ENCODE measurements at places on chromosomes 6 and 20.

DNA sequence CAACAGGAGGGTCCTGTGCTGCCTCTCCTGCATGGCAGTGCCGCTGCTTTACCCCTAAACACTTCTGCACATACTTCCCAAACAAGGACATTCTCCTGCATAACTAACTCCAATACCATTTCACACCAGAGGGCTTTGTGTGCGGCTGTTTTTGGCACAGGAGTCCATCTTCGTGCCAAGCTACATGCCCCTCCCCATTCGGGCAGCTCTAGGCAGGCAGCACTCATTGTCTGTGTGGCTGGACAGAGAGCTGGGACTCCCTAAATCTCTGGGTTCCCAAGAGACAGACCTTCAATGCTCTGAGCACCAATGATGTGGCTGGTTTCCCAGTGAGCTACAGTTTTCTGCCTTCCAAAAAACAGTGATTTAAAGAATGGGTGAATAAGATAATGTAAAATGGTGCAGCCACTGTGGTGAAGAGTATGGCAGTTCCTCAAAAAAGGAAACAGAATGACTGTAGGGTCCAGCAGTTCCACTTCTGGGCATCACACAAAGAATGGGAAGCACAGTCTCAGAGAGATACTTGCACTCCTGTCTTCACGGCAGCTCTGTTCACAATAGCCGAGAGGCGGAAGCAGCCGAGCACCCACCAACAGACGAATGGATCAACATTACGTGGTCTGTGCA lies 80.3 kb upstream of the DUSP22 start:
- no peak for DNase-seq

GRCh38 chr6:146560607-146561006 lies 17.0 kb downstream of the RAB32 start:
- no peak for DNase-seq

DNA sequence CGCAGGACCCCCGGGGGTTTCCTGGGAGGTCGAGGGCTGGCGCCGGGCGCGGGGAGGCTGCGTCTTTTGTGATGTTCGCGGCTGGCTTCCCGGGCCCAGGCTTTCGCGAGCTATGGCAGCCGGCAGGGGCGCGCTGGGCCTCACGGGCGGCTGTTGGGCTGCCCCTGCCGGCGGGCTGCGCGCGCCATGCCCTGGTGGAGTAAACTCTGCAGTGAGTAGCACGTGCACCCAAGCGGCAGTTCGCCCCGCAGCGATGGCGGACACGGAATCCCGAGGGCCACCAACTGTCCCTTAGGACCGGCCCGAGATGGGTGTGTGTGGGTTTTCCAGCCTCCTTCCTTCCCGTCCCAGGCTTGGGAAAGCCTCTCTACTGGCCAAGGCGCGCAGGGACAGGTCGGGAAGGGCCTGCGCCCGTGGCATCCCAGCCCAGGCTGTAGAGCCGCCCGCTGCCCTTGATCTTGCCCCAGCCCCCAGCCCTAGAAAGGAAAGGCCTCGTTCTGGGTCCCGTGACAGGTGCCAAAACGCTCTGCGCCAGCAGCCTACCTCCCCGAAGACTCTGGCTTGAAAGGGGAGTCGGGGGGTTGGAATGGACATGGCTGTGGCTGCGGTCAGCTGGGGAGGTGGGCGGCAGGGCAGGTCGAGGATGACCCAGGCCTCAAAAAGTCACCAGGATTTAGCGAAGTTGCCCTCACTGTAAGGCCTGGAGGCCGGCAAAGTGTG lies 49.7 kb downstream of the ZBTB2 start:
- DNase-seq = no peak

- DNase-seq = no peak
Observed at GRCh38 chr20:8639112-8639778, 429.6 kb upstream of the PLCB4 start.

GRCh38 chr6:104118274-104118673 lies 741.4 kb downstream of the HACE1 start:
- no peak for DNase-seq

DNA sequence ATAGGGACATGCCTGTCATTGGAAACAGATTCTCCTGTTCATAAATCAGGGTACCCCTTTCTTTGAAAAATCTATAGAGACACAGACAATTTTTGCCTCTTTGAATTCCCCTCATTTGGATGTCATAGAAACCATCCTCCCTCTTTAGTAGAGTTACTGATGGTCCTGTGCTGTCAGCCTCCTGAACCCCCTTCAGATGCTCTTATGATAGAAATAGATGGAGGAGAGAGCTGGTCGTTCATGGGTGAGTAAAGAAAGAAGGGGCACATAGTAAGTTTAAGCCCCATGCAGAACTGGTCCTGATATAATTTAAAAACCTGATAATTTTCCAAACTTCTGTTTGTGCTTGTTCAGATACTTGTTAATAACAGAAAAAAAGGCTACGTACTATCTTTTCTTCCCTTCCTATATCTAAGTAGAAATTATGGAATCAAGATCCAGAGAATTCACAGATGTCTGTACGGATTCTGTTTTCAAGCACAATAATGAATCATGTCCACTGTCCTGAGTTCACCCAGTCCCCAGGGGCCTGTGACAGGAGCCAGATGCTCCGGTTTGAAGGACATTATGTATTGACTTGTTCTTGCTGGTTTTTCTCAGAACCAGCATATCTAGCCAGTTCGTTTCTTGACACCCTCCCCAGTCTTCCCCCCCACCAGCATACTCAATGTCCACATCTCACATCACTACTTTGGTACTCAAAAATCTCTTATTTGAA lies 78.1 kb downstream of the NCOA7 start:
- no peak for DNase-seq

DNA sequence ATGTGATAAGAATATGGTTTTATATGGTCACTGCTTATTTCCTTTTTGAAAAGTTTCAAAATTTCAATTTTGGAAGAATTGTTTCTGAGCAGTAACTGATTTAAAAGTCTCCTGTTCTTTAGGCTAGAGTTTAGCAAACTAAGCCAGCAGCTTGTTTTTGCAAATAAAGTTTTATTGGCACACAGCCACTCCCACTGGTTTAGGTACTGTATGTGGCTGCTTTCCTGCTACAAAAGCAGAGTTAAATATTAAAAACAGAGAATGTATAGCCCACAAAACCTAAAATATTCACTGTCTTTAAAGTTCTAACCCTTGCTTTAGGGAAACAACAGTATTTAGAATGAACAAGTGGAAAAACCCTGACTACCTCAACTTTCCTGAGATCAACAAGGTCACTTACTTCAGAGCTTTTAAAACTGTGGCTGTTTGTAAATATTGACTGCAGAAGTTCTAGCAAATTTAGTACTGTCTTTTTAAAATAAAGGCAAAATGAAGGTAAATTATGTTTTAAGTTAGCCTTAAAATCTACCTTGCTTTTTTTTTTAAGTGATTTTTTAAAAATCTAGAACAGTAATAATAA lies 104.1 kb downstream of the B3GAT2 start:
- no peak for DNase-seq

- DNase-seq = no peak
Observed at GRCh38 chr20:23080521-23080920, 5.6 kb downstream of the CD93 start.

DNA sequence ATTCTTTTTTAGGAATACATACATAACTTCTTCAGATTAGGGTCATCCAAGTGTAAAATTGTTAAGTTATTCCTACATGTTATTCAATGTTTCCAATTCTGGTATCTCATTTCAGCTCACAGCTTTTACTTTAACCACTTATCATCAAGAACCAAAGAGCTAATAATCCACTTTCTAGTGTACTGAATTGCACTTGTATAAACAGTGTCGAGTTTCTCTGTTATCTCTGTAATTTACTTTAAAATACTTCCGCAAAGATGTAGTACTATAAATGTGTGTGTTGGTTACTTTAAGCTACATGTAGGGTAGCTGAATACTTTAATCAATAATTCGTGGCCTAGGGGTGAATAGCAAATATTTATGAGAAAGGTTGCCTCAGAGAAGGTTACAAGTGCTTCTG lies 8.8 kb upstream of the GJA1 start:
- no peak for DNase-seq

DNA sequence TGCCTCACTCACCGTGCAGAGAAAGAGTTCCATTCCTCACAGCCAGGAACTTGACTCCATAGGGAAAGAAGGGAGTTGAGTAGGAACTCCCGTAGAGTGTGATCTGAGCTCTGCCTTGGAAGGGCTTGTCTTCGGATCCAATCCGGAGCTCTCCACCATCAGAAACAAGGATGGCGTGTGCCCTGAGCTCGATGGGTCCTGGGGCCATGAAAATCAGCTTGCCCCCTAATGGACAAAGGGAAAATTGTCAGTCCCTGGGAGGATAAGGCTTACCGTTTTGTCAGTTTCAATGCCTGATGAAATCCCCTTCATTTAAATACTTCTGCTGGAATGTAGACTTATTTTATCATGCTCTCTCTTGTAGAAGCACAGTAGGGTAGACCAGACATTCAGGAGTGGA lies 153.3 kb downstream of the PKHD1 start:
- no peak for DNase-seq

DNA sequence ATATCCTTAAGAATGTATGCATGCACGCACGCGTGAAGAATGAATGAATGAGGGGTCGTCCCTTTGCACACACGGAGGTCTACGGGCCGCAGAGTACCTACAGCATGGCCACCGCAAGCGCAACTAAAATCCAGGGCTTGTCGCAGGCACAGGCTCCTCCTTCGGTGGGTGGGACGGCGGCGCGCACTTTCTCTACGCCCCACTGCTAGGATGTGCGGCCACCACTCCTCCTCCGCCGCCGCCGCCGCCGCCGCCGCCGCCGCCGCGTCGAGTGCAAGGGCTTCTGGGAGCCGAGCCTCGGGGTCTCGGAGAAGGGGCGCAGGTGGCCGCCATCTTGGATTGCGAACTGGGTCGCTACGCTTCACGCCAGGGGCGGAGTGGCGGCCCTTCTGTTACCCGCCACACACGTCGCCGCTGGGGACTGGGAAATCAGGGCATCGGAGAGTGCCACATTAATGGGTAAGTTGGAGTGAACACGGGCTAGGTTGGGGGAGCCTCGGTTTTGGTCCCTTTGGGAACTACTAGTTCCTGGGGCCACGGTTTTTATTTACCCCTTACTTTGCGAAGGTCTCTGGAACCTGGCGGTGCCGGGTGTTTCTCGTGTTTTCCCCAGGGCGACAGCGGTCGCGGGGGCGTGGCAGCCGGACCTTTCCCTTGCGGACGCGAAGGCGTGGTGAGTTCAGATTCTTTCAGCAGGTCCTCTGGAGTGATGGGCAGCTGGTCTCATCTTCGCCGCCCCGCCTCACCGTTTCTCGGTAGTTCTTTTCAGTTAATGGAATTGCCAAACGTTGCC lies at the start of gene KPNA5:
Gene KPNA5 (plus strand): TSS at position 332 of the 793 bp plus-strand sequence. CDS start 124 bp downstream, at position 456.
- DNase-seq = peak; percentile 91

- DNase-seq = no peak
Observed at GRCh38 chr20:33022694-33023438, 8.6 kb upstream of the BPIFB6 start.

- DNase-seq = no peak
Observed at GRCh38 chr6:37491830-37492208, 7.9 kb downstream of the CCDC167 start.

DNA sequence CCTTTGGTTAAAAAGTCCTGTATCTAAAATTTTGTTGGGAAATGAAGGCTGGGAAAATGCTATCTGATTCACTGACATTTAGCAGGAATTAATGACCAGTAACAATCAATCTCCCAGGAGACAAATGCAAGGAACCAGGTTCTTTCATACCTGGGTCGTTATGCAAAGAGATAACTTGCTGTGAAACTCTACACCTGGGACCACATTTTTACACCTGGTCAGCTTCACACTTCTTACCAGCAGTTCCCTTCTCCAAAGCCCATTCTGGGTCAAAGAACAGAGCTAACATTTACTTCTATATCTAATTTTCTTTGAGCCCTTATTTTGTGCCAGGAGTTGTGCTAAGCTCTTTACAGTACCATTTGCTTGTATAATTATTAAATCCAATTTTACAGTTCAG lies 27.4 kb upstream of the STXBP5 start:
- DNase-seq = no peak

DNA sequence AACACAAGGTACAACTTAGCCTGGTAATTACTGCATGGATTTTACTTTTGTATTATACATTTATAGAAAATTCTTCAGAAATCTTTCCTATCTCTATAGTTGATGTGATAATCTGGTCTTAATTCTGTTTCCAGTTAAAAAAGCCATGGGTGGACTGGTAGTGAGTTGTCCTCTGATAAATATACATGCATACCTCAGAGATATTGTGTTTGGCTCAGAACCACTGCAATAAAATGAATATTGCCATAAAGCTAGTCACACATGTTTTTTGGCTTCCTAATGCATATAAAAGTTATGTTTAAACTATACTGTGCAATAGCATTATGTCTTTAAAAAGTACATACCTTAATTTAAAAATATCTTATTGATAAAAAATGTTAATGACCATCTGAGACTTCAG lies 708.6 kb upstream of the MARCKS start:
- DNase-seq = no peak

- DNase-seq = peak; percentile 4
Observed at GRCh38 chr6:56046576-56046975, 171.2 kb upstream of the BMP5 start.

DNA sequence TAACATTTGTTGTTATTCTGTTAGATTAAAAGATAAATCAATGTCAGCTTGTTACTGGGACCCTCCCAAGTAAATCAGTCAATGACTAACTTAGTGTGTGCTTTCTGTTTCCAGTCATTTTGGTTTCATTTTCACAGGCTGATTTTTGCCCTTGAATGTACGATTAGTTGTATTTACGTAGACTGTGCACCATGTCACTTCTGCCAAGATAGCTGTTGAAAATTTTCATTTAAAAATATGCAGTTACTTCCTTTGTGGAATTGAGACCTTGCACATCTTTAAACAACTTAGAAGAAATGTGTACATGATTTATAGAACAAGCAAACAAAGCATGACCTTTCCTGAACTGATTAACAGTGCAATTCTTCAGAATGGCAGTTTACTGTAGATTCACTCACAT lies 944.8 kb upstream of the CITED2 start:
- DNase-seq = no peak

GRCh38 chr6:107488875-107489635 lies 862 bp upstream of the SOBP start:
- DNase-seq = no peak

- DNase-seq = peak; percentile 29
Observed at GRCh38 chr20:46040902-46041535, 12.0 kb downstream of the SLC12A5 start.

- DNase-seq = peak; percentile 3
Observed at GRCh38 chr6:68778356-68779020, 143.4 kb downstream of the ADGRB3 start.

- no peak for DNase-seq
Observed at GRCh38 chr20:43910564-43910963, 4.1 kb upstream of the TOX2 start.

DNA sequence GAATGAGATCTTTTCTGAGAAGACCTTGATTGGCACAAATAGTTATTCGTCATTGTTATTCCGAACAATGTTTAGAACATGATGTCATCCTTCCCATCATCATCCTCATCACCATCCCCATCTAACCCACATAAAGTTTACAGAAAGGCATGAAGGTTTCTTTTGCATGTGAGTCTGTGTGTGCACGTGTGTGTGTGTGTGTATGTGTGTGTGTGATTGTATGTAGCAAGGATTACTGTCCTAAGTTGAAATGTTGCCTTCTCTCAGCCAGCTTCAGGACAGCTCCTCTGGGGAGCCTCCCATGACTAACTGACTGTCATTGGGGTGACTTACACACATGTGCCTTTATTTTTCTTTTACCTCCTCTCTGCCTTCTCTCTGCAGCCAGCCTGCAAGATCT lies 113.5 kb downstream of the SLC22A3 start:
- peak; percentile 32 for DNase-seq

- no peak for DNase-seq
Observed at GRCh38 chr6:43873806-43874714, 104.0 kb downstream of the VEGFA start.

- no peak for DNase-seq
Observed at GRCh38 chr6:1767481-1768246, 157.9 kb downstream of the FOXC1 start.

GRCh38 chr6:63478734-63479133 lies 93.5 kb upstream of the LOC128125822 start:
- DNase-seq = no peak
